ENCODE measurements at places on chromosomes 5 and 9.

DNA sequence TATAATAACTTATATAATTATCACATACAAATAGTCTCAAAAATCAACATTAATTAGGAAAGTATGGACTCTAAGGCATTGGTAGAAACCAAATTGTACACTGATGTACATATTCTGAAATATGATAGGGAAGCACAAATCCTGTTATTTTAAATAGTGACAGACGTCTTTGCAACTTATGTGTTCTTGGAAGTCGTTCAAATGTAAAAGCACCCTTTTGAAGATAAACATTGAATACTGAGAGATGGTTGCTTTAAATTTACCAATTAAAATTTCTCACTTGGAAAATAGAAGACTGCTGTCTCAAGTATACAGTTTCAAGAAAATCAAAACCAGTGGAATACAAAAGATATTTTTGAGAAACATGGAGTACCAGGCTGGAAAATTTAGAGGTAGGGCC is 457.4 kb upstream of the NUDT12 start:
- DNase-seq = no peak

DNA sequence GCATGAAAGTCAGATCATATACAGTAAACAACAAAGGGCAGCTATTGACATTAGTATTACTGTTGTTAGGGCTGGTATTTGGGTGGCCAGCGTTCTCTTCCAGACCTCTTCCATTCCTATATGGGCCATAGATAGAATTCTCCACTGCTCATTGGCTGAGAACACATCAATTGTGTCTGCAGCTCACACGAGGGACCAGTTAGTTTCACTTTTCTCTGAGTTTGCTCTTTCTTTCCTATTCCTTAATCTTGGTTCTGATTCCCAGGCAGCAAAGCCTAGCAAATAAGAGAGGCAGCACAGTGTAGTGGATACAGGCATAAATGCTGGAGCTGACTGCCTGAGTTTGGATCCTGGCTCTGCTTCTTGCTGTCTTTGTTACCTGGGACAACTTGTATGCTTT is 476.4 kb downstream of the SPOCK1 start:
- DNase-seq = no peak

GRCh38 chr9:13143281-13143680 is 136.2 kb downstream of the MPDZ start:
- DNase-seq = no peak

DNA sequence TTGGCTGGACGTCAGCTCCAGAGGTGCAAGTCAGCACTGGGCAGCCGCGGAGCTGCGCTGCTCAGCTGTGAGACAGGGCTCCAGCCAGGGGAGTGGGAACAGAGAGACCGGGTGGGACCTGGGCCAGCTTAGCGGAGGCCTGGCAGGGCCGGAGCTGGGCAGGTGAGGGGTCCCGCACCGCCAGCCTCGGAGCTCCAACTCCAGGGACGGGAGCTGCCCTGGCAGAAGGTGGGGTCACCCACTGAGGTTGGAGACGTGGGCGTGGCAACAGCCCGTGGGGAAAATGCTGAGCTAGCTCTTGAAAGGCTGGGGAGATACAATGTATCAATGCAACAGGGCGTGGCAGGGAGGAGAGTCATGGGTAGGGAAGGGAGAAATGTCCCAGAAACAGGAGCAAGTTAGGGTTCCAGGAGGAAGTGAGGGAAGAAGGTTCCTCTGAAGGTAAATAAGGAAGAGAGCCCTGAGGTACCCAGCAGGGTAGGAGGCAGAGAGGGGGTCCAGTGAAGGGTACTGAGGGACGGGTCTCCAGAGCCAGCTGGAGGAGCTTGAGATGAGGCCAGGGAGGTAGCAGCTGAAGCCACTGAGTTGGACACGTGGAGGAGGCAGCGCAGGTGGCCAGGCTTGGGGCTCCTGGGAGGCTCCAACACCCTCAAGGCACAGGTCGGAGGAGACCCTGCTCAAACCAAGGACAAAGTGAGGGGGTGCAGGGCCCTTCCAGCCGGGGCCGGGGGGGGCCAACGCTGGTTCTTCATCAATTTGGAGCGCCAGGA is 736 bp upstream of the NKD2 start:
- no peak for DNase-seq

DNA sequence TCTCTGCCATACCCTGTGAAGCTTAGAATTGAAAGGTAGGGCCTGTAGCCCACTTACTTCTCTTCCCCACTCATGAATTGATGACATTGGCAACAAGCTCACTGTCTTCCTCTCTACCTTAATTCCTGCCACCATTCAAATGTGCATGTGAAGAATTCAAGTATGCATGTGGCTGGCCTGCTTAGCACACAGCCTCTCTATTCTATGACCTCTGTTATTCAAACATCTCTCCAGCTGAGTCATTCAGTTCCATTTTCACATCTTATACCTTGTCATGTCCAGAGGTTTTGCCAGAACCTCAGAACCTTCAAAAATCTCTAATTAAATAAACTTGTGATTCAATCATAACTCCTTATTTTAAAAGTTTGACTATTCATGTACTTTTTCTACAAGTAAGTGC is 114.7 kb upstream of the MAN2A1 start:
- no peak for DNase-seq

- no peak for DNase-seq
Measured at GRCh38 chr5:107294669-107295068, 376.1 kb downstream of the EFNA5 start.

GRCh38 chr5:44312374-44312773 is 76.8 kb downstream of the FGF10 start:
- DNase-seq = no peak

- no peak for DNase-seq
Measured at GRCh38 chr9:68798423-68798822, 93.4 kb downstream of the PIP5K1B start.

GRCh38 chr9:69919461-69920061 is 98.9 kb downstream of the CFAP95 start:
- peak; percentile 28 for DNase-seq

DNA sequence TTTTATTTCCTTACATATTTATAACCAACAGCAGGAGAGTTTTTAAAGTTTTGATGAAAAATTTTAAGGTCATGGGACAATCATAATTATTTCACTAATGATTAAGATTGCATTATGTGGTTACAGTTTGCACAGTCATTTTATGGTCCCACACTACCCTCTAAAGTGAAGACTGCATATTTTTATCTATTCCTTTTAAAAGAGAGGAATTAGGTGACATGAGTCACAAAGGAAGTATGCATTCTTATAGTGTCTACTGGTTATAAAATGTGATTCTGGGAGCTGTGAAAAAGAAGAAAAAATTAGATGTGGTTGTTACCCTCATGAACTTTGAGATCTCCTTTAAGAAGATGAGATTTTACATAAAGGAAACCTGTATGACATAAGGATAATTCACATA is 87.9 kb upstream of the GRIA1 start:
- no peak for DNase-seq

- no peak for DNase-seq
Measured at GRCh38 chr5:155303120-155303519, 289.6 kb downstream of the KIF4B start.

GRCh38 chr9:122276096-122276495 is 11.4 kb downstream of the MRRF start:
- DNase-seq = no peak

DNA sequence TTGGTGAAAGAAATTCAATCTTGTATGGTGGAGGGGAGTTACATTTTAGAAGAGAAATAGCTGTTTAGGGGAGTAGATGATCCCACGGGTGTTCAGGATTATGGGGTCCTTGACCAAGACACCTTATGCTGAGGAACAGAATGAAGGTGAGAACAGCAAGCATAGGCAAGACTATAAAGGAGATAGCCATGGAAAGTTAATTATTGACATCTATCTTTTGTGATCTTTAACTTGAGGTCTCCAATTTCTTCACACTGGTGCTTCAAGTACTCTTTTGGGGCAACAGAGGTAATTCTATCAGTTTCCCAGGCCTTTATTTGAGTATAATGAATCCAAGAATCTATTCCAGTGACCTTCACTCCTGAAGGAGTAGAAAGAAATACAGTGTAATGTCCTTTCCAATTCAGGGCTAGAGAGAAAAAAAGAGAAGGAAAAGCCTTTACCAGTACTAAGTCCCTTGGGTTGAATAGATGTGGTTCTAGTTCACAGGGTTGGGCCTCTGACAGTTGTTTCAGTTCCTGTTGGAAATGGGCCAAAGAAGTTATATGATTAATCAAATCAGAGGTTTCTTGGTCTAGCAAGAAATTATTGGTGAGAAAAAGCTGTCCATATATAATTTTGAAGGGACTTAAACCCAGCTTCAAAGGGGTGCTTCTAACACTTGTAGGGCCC is 2104.1 kb upstream of the ACO1 start:
- DNase-seq = no peak

DNA sequence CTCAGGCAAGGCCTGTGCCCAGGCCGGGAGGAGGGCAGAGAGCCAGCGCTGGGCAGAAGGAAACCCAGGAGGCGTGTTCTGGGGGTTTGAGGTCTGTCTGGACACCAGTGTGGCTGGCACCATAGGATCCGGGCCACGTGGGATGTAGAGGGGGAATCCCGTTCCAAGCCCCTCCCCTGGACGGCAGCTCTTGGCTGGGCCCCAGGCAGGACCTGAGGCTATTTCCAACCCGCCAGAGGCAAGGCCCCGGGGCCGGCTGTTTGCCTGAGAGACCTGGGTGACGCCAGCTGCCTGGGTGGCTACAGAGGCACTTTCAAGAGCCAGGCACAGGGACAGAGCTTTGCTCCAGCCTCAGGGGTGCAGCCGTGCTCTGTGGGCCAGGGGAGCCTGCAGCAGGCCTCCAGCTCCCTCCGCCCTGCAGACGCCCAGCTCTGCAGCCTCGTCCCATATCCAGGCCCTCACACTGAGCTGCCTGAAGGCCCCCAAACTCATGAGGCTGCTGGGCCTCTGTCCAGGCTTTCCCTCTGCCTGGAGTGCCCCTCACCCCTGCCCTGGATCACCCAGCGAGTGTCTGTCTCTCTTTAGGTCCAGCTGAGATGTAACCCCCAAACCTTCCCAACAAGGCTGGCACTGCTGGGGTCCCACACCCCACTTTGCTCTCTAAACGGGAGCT is 56.6 kb upstream of the EGFL7 start:
- DNase-seq = no peak

- DNase-seq = no peak
Measured at GRCh38 chr9:38032266-38033110, 36.5 kb downstream of the SHB start.

DNA sequence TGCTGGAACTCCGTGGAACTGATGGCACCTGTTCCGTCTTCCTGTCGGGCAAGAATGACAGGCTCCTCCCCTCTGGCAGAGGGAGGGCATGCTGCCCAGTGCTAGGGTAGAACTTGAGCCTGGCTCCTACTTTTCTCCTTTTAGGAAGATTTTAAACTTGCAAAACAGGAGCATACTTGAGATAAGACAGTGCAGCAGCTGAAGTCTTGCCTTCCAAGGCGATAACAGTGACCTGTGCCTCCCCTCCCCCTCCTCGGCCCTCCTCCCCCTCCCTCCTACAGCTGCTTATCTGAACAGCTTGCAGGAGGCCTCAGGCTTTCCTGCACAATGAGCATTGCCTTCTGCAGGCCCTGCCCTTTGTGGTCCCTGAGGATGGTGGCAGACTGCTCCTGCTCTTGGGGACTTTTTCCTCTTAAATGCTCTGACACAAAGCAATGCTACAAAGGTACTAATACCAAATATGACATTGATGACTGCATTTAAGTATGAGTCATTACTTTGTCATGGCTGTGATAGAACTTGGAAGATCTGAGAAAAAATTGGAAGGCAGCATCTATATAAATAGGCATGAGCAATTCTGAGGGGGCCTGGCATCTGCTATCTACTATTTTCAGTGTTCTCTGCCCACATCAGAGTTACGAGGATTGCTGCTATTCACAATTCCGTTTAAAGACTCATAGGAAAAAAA is 2.0 kb downstream of the GADD45G start:
- no peak for DNase-seq

DNA sequence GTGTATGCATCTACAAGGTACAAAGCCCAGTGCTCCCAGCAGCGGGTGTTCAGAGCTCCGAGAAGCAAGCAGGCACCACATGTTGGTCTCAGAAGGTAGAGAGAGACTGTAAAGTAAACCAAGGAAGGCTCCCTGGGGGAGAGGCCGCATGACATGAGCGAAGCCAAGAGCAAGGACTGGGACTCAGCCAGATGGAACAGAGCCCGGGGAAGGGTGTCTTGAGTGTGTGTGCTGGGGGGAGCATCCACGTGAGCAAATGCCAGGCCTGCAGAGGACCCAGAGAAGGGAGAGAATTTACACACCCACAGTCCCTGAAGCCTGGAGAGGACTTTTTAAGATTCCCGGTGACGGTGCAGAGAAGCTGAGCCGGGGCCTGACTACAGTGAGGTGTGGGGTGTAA is 15.2 kb upstream of the KCNIP1 start:
- no peak for DNase-seq
